ENCODE measurements at places on chromosomes 11 and 22.
A peak's percentile ranks its signal among the peaks of the same experiment; 100 is the strongest.

DNA sequence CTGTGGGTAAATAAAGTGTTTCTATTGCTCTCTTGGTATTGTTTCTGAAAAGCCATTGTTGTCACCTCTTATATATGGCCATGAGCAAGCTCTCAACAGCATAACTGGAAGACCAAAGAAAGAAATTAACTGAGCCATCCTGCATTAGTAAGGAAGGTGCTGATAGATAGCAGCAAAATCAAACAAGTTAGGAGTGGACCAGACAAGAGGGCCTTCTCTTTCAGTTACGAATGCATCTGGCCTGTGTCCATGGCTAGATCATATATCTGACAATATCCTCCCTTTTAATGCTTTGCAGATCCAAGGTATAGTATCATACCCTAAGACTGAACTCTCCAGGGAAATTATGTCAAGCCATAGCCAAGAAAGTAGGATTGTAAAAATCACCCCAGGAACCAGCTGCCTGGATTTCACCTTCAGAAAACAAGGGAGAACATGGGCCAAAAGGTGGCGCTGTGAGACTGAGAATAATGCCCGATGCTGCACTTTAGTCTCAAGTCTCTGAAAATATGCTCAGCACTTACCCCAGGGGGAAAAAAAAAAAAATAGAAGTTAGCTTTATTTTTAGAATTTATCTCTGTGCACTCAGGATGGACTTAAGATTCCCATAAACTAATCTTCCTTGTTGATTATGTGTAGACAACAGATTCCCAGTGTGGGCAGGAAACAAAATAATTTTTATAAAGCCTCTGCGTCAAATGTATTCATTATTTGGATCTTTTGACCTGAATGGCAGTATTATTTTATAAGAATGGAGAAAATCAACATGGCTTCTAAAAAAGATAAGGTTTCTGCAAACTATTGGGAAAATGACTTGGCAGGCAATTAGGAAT lies 415.1 kb downstream of the ETS1 start:
- DNase-seq: peak; percentile 67

DNA sequence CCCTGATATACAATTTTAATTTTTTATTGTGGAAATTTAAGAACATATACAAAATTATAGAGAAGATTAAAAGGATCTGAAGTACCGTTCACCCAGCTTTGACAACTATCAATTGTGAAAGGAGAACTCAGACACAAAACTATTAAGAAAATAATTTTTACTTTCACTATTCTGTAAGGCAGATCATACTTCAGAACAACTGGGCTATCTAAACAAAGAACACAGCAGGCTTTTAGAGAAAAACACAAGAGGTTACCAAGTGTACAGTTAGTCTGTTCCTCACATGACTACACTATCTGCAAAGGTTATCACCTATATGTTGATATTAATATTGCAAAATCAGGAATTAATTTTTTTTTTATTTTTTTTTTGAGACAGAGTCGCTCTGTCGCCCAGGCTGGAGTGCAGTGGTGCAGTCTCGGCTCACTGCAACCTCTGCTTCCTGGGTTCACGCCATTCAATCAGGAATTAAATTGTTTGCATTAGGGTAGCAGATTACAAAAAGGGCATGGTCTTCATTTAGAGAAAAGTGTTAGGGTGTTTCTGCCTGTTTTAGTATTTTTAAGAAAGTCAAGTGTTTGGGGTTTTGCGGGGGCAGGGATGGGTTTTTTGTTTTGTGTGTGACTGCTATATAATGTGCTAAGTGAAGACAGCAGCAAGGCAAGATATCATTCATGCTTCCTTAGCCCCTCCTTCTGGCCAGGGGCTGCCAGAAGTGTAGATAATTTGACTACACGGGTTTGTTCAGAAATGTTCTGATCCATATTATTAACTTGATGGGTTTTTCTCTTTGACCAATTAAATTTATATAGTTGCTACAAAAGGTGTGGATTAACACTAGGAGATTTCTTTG lies 27.6 kb upstream of the SIK2 start:
- DNase-seq: no peak

DNA sequence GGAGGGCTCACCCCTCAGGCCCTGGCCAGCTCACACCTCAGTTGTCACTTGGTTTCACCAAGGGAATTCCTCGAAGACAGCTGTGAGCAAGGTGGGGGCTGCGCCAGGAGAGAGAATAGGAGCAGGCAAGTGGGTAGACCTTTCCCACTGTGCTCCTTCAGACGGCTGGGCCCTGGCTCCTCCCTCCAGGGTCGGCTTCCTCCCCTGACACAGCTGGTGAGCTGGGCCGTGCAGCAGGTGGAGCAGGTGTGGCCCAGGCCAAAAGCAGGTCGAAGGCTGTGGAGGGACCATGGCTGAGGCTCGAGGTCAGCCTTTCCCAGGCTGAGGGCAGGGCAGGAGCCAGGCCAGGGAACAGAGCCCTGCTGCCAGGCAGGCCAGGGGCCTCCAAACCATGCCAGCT lies 12.5 kb upstream of the MYRF start:
- no peak for DNase-seq

DNA sequence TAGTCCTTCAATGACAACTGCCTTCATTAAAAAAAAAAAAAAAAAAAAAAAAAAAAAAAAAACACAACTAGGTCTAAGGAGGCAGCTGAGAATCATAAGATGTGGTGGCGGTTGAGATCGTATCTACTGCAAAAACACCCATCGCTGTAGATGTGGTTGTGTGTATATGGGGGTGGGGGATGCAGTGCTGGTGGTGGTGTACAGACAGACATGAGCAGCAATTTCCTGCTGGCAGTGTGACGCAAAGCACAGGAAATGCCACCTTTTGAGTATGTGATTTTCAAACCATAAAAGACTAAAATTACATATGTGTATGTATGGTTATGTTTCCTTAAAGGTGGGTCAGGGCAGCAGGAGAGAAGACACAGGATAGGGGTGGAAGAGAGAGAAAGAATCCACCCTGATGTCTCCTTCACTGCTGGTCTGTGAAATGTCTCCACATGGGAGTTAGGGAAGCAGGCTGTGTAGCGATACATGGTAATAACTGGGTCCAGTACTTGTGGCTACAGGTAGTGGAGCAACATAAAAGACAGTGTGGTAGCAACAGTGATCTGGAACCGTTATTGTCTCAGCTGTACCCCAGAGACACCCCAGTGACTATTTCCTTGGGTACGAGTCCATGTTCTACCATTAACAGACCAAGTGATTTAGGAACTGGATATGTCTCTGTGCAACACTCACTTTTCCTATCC lies 57.9 kb downstream of the SYTL2 start:
- DNase-seq: no peak

DNA sequence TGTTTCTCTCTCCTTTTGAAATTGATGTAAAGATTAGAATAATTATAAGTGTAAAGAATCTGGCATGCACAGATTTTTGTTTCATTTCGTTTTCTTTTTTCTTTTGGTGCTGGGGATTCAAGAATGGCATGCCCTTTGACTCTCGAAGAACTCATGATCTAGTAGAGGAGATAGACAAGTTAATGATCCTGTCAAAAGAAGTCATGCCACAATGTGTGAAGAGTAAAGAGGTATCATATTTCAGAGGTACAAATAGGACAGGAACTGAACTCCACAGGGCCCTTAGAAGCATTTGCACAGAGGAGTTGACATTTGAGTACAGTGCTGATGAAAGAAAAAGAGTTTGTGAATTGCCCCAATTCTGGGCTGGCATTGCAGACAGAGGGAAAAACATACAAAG lies 708.0 kb upstream of the ARHGAP42 start:
- no peak for DNase-seq

DNA sequence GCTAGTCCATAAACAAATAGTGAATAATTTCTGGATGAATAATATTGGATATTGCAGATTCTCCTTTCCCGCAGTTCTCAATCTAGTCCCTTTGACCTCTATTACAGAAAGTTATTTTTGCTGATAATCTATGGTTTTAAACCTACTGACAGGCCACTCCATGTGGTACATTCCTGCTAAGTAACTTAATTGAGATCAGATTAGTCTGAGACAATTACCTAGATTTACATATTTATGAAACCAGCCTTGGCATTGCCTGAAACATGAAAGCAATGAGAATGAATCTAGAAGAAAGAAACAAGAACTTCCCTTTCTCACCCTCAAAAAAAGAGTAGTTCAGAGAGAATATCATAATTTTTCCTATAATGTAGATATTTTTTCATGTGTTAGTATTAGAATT lies 964.2 kb downstream of the JRKL start:
- no peak for DNase-seq

GRCh38 chr11:2443406-2443805 lies 908 bp downstream of the TRPM5 start:
- no peak for DNase-seq

GRCh38 chr22:39343259-39344045 lies 6.3 kb upstream of the SYNGR1 start:
- DNase-seq: peak; percentile 88

- DNase-seq: no peak
These were observed 622.3 kb upstream of the CHORDC1 start for GRCh38 chr11:90845126-90845525.

DNA sequence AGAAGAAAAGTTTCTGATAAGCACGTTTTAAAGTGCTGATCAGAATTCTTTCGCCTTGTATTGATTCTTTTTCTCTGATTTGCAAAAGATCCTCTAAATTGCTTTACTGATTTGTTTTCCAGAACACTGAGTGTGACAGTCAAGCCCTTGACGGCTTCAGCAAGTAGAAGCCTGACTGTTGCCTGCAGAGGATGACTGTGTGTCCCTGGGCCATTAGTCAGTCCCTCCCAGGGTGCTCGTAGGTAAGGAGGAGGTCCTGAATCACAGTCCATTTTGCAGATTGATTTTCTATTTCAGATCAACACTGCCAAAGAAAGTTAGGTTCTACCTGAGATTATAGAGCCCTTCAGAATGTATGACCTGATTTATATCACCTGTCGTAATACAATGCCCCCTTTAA lies 38.6 kb upstream of the POGLUT3 start:
- no peak for DNase-seq

DNA sequence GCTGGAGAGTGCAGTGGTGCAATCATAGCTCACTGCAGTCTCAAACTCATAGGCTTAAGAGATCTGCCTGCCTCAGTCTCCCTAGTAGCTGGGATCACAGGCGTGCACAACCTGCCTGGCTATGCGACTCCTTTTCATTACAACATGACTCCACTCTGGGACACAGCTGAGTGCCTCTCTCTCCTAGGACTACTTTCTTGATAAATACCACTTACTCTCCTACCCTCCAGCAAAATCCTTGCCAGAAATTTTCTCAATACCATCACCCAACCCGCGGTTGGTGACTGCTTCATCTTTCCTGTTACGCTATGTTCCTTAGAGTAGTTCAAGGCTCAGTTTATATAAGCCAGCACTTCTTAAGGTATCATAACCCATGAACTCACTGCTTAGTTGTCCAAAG lies 26.9 kb downstream of the ARFGAP3 start:
- no peak for DNase-seq

GRCh38 chr11:536841-537621 lies at the start of gene LRRC56:
Gene LRRC56 (plus strand): TSS chr11:537527. CDS start chr11:540685, 3,158 bp downstream.
- DNase-seq: peak; percentile 69

DNA sequence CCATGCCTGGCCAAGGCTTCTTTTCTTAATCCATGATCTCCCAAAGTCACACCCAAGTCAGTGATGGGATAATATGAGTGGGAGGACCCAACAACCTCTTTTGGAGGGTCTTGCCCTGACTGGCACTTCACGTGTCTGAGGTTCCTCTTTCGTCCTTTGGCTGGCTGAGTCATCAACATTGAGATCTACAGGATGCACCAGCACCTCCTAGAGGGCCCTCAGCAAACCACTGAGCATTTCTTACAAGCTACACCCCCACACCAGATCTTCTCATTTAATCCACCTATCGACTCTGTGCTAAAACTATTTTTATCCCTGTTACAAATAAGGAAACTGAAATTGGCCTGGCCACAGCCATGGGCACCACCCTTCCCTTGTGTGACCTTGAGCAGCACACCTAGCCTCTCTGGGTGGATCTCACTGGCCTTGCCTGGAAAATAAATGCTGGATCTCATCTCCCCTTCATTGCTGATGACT lies 63.4 kb downstream of the FLI1 start:
- DNase-seq: no peak

- no peak for DNase-seq
These were observed 10.4 kb downstream of the RCOR2 start for GRCh38 chr11:63906585-63906984.

DNA sequence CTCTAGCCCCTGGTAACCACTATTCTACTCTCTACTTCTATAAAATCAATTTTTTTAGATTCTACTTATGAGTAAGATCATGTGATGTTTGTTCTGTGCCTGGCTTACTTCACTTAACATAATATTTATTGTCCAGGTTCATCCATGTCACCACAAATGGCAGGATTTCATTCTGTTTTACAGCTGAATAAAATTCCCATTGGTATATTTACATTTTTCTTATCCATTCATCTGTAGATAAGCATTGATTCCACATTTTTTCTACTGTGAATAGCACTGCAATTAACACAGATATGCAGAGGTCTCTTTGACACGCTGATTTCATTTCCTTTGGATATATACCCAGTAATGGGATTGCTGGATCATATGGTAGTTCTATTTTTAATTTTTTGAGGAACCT lies 15.8 kb downstream of the SLC25A17 start:
- DNase-seq: no peak

- DNase-seq: no peak
These were observed 45.7 kb downstream of the TXN2 start for GRCh38 chr22:36435516-36436415.

- DNase-seq: peak; percentile 67
These were observed 753 bp downstream of the STX3 start for GRCh38 chr11:59755701-59756557.

GRCh38 chr11:108497317-108498045 lies 703 bp downstream of the POGLUT3 start:
- DNase-seq: peak; percentile 58

DNA sequence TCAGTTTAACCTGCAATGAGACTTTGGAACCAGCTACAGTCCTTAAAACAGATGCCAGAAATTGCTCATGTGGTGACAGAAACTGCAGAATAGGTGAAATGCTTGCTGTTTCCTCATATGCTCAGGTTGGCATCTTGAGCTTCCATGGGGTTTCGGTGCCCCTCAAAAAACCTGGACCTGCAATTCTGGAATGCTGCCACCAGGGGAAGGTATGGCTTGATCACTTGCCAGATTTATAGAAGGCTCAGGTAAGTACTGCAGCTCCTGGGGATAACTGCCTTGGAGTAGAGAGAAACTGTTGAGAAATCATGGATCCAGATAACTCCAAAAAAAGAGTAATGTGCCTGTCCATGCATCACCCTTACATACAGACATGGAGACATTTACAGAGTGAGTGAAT lies 113.0 kb downstream of the CTTN start:
- DNase-seq: no peak

- DNase-seq: no peak
These were observed 2.0 kb downstream of the MUS81 start for GRCh38 chr11:65862191-65862735.

GRCh38 chr11:2698386-2699184 lies 1.2 kb downstream of the KCNQ1OT1 start:
- no peak for DNase-seq

GRCh38 chr11:110106713-110107274 lies 13.6 kb downstream of the ZC3H12C start:
- DNase-seq: no peak

- no peak for DNase-seq
These were observed 10.1 kb downstream of the PATE2 start for GRCh38 chr11:125768336-125769046.

- DNase-seq: peak; percentile 37
These were observed 10.8 kb upstream of the OR51D1 start for GRCh38 chr11:4626207-4627099.

Data from cerebellum (tissue), 4 donors.